ENCODE measurements at places on chromosomes 1 and 21. TPM values are rescaled to one million over a fixed set of nuclear protein-coding genes. Genes with fewer than 3 reads are reported as not detected.

Gene ATF6
- total RNA-seq: 12.1 TPM

Gene TOR1AIP2
- total RNA-seq: 18.2 TPM

Gene CFHR3
- 0.23 TPM for total RNA-seq

Gene SPRR5
- not detected for total RNA-seq

Gene LCE3E
- total RNA-seq: not detected

Measured in A549 treated with CpdA at 1 μM for 4 hours (cell line).